Peyer's patch (tissue), 4 donors: ENCODE measurements at places on chromosomes 5 and 9. TPM values are rescaled to one million over a fixed set of nuclear protein-coding genes. Genes with fewer than 3 reads are reported as not detected.

DNA sequence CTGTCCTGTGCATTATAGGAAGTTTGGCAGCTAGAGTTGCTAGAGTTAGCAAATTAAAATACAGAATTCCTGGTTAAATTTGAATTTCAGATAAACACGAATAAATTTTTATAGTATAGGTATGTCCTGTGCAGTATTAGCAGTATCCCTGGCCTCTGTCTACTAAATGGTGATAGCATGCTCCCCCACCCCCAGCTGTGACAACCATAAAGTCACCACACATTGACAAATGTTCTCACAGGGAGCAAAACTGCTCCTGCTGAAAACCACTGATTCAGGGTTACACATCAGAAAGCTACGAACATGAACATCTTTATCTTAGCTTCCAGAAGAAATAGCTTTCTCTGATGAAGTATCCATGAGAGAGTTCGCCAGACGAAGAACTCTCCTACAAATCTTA, 91.8 kb upstream of the CCDC112 start:
- no peak for DNase-seq

GRCh38 chr5:162227075-162227474, 159.5 kb downstream of the GABRG2 start:
- no peak for DNase-seq

DNA sequence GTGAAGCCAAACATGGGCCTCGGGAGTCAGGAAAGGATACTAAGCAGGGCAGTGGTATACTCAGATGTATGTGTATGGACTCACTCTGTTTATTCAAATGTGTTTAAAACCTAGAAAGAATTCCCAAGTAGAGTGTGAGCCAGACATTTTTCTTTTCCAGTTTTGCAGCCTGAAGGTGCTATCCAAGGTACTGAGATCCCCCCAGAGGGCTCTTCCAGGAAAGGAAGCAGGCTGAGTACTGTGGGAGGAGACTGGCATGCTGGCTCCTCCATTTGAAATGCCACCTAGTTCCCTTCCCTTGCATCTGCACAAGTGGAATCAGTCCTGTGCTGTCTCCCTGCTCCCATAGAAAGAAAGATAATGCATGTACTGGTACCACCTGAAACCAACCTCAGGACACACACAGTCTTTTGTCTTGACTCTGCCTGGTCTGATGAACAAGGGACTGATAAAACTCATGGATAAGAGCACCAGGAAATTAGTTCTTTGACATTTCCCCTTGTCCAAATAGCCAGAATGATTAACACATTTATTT, 85.9 kb downstream of the HRH2 start:
- no peak for DNase-seq

- DNase-seq: no peak
Observed at GRCh38 chr5:97136475-97136874, 5.9 kb downstream of the LIX1 start.

GRCh38 chr5:83197326-83197967, 120.1 kb downstream of the XRCC4 start:
- no peak for DNase-seq

TXNDC8 gene
- not detected for total RNA-seq

PCDHGB6 gene
- 7.4 TPM for total RNA-seq

CD274 gene
- 1.7 TPM for total RNA-seq

OMD gene
- total RNA-seq: 5.4 TPM

PCDHGC5 gene
- total RNA-seq: 1.4 TPM

NSUN2 gene
- total RNA-seq: 27.5 TPM

ACOT12 gene
- 6.5 TPM for total RNA-seq
